ENCODE measurements at places on chromosomes 1 and 21.
A peak's percentile ranks its signal among the peaks of the same experiment; 100 is the strongest.

DNA sequence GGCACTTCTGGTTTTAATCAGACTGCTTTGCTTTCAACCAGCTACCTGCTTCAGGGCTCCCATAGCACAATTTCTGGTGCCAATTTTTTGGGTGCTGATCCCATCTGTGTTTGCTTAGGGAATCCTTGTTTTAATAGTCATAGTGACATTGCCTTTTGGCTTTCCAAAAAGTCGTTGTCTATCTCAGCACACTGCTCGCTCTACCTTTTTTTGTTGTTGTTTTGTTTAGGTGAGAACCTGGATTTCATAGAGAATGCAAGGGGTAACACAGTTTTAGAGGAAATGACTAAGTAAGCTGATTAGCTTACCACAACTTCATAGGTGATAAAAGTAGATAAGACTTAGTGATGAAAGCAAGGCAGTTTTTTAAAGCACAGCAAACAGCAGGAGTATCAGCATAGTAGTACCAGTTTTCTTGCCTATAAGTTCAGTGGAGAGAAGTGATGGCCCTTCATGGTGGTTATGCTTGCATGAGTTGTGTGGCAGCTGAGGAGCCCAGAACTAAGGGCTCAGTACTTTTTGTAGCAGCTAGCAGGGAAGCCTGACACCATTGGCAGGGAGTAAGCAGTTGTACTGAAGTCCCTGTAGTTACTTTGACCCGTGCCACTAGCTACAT lies 31.3 kb downstream of the NEK7 start:
- no peak for DNase-seq

- no peak for DNase-seq
Measured at GRCh38 chr1:214377485-214377884, 96.5 kb downstream of the SMYD2 start.

- DNase-seq, result no peak
Measured at GRCh38 chr1:7369866-7370265, 401.2 kb upstream of the VAMP3 start.

GRCh38 chr1:183227422-183228346 lies 41.6 kb downstream of the LAMC2 start:
- DNase-seq, result peak; percentile 61

- no peak for DNase-seq
Measured at GRCh38 chr1:30325999-30326398, 397.4 kb downstream of the MATN1 start.

DNA sequence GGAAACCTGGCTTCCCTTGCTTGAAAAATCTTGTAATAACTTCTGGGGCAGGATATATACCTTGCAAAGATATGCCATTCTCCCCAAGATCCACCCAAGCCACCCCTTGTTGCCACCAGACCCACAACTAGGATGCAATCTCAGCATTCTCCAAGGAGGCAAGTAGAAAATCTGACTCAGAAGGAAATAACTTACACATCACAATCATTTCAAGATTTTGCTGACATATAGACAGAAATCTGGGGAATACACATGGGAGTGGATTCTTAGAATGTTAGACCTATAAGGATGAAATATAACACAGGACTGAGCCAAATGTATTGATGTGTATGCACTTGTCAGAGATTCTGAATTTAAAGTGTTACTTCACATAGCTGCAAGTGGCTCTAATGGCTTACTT lies 14.8 kb upstream of the ZDHHC18 start:
- DNase-seq, result no peak

DNA sequence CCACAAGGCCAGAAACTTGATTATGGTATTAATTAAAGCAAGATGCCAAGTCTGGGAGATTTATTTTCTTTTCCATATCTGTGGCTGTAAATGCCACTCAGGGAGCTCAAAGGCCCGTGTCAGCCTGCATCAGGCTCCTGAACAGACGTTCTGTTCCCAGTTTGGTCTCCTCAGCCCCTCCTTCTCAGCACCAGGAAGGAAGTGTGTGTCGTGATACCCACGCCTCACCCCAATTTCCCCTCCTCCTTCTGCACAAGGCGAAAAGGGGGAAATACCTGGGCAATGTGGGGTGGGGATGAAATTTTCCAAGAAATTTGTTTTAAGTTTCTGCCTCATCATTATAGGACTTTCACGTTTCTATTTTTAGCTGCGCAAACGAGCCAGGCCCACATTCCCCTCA lies 112.0 kb downstream of the SYF2 start:
- DNase-seq, result no peak

DNA sequence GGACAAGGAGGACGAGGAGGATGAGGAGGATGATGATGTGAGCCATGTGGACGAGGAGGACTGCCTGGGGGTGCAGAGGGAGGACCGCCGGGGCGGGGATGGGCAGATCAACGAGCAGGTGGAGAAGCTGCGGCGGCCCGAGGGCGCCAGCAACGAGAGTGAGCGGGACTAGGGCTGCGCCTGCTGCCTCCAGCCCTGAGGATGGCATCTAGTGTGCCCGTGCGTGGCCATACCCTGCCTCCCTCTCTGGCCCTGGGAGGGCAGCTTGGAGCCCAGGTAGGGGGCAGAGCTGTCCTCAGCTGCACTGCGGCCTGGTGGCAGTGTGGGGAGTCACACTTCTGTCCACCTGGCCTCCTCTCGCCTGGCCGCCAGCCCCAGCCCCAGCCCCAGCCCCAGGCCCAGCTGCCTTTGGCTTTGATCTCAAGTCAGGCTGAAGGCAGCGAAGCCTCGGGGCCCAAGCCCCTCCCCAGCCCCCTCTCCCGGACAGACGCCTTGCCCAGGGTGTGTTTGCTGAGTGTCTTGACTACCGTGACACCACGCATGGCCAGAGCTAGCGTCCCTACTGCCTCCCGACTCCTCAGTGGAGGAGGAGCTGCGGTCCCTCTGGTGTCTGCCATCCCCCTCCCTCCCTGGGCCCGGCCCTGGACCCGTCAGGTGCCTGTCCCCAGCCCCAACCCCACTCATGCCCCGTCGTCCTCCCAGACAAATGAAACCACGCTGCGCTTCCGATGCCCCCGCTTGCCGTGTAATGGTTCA lies 155.2 kb downstream of the PEX14 start:
- no peak for DNase-seq

GRCh38 chr1:7539769-7540175 lies 231.3 kb upstream of the VAMP3 start:
- DNase-seq, result no peak

DNA sequence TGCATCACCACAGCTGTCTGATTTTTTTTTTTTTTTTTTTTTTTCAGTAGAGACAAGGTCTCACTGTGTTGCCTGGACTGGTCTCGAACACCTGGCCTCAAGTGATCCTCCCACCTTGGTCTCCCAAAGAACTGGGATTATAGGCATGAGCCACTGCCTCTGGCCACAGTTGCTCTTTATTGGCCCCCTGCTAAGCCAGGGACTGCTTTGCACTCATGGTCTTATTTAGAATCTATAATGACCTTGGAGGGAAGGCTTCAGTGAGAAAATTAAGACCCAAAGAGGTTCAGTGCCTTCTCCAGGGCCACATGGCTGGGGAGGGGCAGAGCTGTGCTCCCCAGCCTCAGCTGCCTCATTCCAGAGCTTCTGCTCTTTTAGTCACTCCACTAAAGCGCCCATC lies 84.9 kb downstream of the PTPRU start:
- no peak for DNase-seq

DNA sequence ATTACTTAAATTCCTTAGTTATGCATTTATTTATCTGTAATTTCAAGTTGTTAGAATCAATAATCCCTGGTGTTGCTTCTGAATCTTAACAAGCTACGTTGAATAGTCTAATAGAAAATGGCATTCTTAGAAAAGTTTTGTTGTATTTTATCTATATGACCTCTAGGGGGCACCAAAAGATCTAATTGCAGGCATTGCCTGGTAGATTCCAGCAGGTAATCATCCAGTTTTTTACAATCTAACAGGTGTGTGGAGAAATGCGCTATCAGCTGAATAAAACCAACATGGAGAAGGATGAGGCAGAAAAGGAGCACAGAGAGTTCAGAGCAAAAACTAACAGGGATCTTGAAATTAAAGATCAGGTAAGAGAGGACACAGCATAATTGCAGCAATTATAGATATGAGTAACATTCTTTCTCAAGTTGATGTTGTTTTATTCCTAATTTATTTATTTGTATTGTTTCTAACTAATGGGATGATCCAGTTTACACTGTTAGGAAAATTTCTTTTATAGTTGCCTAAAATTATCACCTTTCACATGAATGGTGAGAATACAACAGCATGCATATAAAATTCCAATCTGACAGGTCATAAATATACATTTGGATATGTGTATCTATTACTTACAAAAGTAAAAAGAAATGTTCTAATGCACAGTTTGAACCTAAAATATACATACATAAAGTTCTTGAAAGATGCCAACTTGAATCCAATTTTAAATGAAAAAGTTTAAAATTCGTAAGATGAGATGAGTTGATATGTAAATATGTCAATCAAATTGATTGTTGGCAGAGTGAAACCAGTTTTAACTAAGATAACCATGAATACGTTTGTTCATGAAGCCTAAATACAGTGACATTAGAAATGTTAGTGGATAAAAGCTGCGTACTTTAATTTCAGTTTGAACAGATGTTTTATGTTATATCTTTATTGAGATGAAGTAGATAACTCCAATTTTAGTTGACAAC lies 88.4 kb downstream of the SDCCAG8 start:
- DNase-seq, result no peak

GRCh38 chr1:29655945-29656850 lies 419.9 kb downstream of the PTPRU start:
- DNase-seq, result no peak

DNA sequence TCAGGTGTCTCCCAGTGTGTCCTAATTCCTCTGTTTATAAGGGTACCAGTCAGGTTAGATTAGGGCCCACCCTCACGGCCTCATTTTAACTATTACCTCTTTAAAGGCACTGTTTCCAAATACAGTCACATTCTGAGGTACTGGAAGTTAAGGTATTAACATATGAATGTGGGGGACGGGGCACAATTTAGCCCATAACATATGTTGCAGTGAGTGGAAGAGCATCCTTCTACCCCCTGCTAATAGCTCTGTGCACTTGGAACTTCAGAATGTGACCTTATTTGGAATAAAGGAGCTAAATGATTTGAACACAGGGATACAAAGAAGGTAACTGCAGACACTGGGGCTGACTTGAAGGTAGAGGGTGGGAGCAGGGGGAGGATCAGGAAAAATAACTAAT lies 67.3 kb upstream of the ADGRL2 start:
- no peak for DNase-seq

DNA sequence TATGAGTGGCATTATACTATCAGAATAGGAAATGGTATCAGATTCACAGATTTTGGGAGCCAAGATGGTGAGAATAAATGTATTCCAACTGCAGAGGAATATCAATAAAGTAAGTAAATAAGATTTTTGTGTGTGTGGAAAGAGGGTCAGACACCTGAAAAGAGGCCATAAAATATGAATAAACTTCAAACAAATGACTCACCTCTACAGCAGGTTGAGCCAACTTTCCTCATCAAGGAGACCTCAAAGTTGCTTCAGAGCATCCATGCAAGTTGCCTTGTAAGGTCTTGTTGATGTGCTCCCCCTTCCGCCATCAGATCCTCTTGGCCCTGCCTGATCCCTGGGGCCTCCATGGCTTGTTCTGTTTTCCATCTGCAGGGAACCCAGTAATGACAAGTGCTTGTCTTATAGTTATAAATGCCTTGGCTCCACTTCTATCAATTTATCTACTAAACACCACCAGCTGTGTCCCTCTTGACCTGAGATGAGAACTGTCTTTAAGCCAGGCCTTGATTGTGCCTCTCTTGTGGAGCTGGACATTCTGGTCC lies 775.6 kb downstream of the LTN1 start:
- no peak for DNase-seq

- DNase-seq, result no peak
Measured at GRCh38 chr1:16090076-16090826, 16.8 kb upstream of the FAM131C start.

- DNase-seq, result no peak
Measured at GRCh38 chr1:18414321-18414720, 66.4 kb upstream of the KLHDC7A start.

- DNase-seq, result no peak
Measured at GRCh38 chr21:27078915-27079314, 112.0 kb upstream of the ADAMTS5 start.

GRCh38 chr1:117638759-117639158 lies 32.9 kb downstream of the TENT5C start:
- DNase-seq, result no peak
